ENCODE measurements at places on chromosomes 6 and 20.

- no peak for DNase-seq
These were observed 24.8 kb downstream of the EPB41L1 start for GRCh38 chr20:36179170-36179945.

- DNase-seq, result peak; percentile 21
These were observed 2.2 kb upstream of the PTPRA start for GRCh38 chr20:2871111-2871465.

- DNase-seq, result no peak
These were observed 48.9 kb upstream of the ARMC2 start for GRCh38 chr6:108799354-108799717.

DNA sequence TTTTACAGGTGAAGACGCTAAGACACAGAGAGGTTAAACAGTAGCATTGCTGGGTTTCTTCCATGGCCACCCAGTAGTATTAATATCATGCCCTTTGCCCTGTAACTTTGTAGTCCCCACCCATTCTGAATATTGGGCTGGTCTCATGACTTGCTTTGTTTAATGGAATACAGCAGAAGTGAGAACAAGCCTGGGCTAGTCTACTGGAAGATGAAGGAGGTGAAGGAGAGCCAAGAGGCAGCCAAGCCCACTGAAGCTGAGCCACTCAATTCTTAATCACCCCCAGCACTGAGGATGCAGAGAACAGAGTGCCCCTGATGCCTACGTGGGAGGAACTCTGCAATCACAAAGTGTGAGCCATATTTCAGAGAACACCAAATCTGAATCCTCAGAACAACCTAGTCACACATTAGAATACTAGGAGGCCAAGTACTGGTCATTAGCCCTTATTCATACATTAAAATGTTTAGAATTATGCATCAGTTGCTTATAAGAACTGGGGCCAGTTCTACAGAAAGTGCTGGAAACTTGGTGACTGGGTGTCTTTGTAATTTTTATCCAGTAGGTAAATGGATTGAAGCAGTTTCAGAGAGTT lies 270.1 kb upstream of the PRND start:
- DNase-seq, result no peak

DNA sequence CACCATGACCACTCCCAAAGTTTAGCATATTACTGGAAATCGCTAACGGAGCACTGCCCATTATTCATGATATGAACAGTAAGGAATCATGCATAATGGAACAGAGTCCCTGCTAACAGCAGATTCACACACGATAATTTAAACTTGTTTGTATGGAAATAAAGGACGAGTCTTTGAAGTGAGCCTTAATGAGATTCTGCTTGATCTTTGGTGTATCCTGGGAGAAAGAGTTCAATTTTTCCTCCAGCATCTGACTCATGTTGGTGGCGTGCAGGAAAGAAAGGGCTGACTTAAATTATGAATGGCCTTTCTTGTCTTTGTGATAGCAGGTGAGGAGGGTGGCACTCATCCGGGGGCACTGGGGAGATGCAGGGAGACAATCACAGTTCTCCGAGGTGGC lies 194.6 kb downstream of the ZNF217 start:
- DNase-seq, result no peak

DNA sequence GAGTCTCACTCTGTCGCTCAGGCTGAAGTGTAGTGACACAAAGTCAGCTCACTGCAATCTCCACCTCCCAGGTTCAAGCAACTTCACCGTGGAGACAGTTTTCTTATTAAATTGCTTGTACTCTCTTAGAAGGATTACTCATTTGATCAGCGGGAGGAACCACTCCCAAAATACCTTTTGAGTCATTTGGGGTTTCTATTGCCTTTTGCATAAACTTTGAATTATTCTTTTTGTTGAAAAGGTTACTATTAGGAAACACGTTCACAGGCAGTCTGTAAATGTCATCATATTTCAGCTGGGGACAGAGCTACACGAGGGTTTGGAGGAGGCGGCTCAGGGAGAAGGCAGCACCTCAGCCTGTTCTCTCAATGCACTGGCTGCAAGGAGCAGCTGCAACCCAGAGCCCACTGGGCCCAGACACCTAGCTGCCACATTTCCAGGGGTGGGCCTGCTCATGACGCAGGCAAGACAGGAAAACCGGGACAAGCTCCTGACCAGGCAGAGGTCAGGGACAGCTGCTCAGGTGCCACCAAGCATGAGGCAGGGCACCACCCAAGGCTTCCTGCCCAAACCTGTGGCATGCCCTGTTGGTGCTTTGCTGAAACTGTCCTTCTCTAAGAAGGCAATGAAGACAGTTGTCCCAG lies 205.9 kb downstream of the BMP7 start:
- DNase-seq, result no peak

DNA sequence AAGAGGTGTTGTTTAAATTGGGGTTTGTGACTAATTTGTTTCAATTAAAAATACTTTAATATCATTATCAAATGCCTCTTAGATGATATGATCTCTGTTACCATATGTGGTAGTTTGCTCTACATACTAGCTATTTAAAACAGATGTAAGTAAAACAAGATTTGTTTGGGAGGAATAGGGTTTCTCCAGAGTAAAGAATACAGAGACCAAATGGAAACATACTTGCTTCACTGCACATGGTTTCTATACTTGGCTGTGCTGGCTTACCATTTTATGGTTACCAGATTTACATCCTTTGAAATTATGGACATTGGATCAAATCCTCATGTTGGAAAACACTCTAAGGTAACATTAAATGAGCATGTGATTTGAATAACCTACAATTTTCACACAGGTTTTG lies 588.3 kb downstream of the CD109 start:
- no peak for DNase-seq

DNA sequence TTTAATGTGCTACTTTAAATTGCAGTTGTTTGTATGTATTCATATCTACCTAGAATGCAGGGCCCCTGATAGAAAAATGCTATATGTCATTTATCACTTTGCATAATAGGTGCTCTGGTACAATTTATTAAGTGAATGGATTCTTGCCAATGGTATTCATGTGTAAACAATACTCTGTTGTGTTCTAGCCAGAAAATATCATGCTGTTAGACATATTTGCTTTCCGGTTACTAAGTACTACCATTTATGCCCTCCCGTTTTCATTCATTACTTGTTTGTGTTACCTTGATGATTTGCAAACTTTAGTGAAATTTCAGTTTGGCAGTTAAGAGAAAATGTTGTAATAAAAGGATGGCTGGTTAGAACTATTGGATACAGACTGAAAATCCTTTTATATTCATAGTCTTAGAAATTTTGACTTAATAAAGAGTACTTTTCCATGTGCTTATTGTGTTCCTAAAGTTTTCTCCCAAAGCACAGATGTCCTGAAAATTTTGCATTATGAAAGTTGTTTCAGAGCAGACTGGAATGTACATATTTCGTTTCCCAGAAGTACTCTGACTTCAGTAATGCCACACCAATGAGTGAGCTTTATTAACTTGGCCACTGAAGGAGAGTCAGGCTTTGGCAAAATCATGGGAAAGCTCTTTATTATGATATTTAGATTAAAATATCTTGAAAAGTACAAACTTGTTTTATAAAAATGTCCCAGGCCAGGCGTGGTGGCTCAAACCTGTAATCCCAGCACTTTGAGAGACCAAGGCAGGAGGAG lies 31.5 kb downstream of the RPF2 start:
- no peak for DNase-seq

DNA sequence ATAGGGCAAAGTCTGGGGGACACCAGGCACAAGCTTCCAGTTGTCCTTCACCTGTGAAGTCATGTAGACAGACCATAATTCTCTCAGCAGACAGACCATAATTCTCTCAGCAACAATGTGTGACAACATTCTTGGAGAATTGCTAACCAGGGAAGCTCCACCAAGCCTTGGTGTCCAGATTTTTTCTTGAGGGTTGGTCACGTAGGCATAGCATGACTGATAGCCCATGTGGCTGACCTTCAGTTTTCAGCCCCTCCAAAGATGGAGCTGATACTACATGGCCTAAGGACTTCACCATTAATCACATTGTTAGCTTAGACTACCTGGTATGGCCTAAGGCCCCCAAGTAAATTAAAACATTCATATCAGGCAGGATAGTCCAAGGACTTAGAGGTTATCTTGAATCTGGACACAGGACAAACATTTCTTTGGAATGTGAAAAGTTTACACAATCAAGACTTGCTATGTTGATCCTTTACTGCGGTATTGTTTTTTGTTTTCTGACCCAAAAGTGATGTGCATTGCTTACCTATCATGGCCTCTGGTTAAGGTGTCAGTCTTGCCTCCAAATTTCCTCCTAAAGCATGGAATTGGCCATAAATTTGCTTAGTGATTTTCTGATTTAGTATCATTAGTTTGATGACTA lies 76.9 kb downstream of the CEP57L1 start:
- DNase-seq, result no peak

- no peak for DNase-seq
These were observed 34.1 kb upstream of the SLC35D3 start for GRCh38 chr6:136887953-136888352.

GRCh38 chr20:59667131-59667530 lies 62.8 kb downstream of the PHACTR3 start:
- DNase-seq, result no peak

DNA sequence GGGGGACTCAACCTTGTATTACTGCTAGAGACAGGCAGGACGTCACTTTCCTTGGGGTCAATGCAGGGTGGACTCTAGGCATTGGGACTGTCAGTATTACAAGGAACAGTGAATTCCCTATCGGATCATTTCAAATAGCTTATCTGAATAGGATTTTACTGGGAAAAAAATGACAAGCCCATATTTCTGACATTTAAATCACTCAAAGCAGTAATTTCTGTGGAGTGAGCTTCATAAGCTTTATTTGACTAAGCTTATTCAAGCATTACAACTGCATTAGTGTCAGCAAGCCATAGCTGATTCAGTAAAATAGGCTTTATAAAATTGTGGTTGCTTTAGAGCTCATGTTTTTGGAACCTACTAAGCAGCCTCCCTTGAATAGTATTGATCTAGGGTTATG lies 44.3 kb downstream of the TRDN start:
- DNase-seq, result no peak

DNA sequence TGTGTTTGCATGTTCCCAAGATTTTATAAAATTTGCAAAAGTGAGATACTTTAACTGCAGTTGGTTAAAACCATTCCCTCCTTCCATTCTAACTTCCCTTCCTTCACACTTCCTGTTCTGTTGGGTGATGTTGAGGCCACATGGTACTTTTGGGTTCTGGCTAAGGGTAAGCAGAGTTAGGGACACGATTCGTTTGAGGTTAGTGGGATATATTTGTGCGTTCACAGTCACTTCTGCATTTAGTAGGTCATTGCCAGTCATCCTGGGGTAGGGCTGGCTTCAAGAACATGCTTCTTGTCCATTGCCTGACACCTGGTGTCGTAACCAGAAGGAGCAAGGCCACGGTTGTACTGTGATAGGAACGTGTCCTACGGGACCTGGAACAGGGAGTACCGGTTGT lies 340.1 kb downstream of the ZFAND3 start:
- no peak for DNase-seq

DNA sequence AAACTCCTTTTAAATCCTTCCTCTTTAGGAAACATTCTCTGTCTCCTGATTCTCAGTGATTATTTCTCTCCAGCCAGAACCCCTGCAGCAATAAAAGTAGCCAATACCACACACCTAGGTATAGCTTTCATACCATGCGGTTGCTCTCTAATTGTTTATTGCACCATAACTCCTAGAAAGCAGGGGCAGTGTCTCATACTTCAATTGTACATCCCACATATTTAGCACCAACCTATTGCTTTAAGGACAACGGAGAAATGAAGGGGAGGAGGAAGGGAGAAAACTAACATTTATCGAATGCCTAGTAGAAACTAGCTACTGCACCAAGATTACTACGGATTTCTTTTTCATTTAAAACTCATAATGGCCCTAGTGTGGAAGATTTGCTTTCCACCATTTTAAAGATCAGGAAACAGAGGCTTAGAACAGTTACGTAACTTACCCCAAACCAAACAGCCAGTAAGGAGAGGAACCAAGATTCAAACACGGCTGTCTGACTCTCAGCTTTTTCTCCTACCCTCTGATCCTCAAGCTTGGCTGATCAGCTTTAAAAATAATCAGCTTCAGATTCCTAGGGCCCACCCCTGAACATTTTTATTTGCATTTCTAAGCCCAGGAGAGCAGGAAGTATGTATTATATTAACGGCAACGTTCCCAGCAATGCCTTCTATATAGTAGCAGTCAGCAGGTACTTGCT lies 43.4 kb upstream of the ATXN1 start:
- DNase-seq, result no peak

GRCh38 chr6:14476793-14477531 lies 359.4 kb downstream of the CD83 start:
- DNase-seq, result no peak

- DNase-seq, result peak; percentile 63
These were observed at the start of gene GPSM3 for GRCh38 chr6:32192608-32193039. GPSM3 (minus strand) TSS chr6:32192643; CDS start chr6:32192513, 130 bp downstream.

DNA sequence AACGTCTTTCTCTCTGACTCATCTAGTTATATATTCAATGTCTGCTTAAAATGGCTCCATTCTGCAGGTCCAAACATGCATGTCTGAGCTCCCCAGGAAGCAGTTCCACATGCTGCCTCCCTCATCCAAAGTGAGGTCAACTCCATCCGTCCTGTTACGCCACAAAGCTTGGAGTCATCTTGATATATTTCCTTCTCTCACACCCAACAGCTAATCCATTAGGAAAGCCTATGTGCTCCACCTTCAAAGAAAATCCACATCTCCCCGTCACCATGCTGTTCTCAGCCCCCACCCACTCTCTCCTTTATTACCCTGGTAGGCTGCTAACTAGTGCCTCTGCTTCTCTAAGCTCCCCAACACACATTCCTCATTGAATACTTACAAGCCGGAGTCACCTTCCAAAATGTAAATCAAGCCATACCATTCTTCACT lies 130.2 kb upstream of the SYNDIG1 start:
- DNase-seq, result no peak

GRCh38 chr6:45727228-45727627 lies 288.4 kb downstream of the CLIC5 start:
- DNase-seq, result no peak

GRCh38 chr6:156254240-156254639 lies 522.9 kb upstream of the ARID1B start:
- no peak for DNase-seq

GRCh38 chr6:143139239-143139784 lies 78.6 kb downstream of the AIG1 start:
- DNase-seq, result peak; percentile 19

GRCh38 chr6:99338188-99338587 lies 11.3 kb downstream of the FAXC start:
- DNase-seq, result no peak

DNA sequence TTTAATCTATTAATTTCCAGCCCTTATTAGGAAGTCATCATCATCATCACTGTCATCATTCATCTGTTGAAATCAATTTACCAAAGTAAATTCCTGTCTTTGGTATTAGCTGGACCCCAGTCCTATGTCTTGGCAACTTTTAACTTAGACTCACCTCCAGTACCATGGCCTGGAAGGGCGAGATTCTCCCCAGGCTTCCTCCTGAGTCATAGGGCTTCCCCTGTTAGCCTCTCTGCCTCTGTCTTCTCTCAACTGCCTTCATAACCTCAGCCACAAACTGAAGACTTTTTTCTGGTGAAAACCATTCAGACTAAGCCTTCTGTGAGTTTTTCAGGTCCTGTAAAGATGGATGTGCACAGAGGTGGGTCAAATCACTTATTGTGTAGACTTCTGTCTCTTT lies 95.0 kb downstream of the NKAIN2 start:
- no peak for DNase-seq
